ENCODE measurements at places on chromosomes 7 and 10.

- DNase-seq: no peak
Observed at GRCh38 chr7:72057796-72058195, 354.3 kb downstream of the CALN1 start.

GRCh38 chr10:123879606-123880257 is 11.9 kb downstream of the CPXM2 start:
- DNase-seq: no peak

- DNase-seq: no peak
Observed at GRCh38 chr7:141838581-141838980, 2.7 kb downstream of the PRSS37 start.

- DNase-seq: peak; percentile 91
Observed at GRCh38 chr7:114759347-114760062, 162.4 kb upstream of the MDFIC start.

DNA sequence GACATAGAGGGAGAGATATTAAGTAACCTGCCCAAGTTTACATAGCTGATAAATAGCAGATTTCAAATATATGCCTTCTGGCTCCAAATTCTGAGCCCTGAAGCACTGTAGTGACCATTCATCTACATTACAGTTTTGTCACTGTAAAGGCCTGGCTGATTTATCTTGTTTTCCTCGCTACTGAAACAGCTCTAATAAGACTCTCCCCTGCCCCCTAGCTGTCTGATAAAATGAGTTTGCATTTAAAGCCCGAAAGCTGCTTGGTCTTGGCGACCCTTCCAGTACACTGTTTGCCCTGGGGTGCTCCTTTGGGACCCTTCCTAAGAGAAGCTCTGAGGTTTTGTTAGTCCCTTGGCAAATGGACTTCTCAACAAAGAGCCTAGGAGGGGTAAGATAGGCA is 59.7 kb upstream of the RAB11FIP2 start:
- no peak for DNase-seq

DNA sequence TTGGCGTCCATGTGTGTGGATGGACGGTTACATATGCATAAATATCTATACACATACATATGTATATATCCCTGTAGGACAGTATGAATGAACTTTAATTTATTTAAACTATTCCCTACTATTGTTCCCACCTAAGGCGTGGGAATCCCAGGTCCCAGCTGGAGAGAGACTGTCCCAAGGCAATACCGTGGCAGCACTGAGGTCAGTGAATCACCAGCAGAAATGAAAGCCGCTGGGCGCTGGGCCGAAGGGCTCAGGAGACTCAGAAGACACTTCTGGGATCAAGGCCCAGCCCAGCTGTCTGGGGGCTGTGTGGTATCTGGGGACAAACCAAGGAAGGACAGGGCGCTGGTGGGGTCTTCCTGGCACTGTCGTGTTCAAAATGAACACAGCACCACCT is 49.6 kb upstream of the MYL10 start:
- DNase-seq: no peak

- no peak for DNase-seq
Observed at GRCh38 chr7:11133436-11133959, 159.8 kb downstream of the PHF14 start.

DNA sequence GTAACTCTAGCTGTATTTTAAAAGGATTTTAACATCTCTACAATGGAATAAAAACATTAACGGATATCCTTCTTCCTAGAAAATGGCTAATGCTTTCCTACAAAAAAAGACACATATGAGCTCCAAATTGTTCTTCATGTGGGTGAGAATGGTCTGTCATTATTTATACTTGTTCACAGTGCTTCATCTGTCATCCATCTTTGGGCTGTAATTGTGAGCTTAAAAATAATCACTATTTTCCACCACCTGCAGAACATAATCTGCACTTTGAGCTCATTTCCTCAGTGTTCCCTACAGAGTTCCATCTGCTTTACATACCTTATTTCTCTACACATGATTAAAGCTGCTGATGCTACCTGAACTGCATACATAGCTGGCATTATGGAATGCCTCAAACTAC is 979.1 kb upstream of the C7orf33 start:
- DNase-seq: no peak

DNA sequence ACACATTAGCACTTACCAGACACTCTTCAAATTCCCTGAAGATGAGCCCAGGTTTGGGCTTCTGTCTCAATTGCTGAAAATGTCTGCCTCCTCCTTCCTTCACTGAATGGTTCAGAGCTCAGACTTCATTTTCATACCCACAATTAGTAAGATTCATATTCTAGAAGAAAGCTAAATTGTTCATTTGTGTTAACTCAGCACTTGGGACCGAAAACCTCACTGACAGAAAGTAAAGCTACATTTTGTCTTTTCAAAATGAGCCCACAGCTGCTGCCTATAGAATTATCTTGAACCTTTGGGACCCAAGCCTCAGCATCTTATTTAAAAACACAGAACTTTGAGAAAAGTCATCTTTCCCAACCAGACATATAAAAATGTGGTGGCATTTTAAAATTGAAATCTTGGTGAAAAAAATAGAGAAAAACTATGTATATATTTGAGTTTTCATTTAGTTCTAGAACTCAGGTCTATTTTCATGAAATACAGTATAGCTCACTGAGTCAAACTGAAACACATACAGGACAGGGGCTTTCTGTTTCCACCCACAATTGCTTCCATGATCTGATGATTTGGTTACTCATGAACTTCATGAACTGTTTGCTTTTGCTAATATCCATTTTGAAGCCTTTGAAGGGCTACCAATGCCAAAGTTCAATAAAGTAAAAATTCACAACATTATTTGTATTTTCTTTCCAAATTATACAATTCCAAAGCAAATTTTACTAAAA is 119.1 kb upstream of the PFKP start:
- DNase-seq: no peak

- peak; percentile 70 for DNase-seq
Observed at GRCh38 chr7:27235387-27236311, 7.0 kb upstream of the EVX1 start.

DNA sequence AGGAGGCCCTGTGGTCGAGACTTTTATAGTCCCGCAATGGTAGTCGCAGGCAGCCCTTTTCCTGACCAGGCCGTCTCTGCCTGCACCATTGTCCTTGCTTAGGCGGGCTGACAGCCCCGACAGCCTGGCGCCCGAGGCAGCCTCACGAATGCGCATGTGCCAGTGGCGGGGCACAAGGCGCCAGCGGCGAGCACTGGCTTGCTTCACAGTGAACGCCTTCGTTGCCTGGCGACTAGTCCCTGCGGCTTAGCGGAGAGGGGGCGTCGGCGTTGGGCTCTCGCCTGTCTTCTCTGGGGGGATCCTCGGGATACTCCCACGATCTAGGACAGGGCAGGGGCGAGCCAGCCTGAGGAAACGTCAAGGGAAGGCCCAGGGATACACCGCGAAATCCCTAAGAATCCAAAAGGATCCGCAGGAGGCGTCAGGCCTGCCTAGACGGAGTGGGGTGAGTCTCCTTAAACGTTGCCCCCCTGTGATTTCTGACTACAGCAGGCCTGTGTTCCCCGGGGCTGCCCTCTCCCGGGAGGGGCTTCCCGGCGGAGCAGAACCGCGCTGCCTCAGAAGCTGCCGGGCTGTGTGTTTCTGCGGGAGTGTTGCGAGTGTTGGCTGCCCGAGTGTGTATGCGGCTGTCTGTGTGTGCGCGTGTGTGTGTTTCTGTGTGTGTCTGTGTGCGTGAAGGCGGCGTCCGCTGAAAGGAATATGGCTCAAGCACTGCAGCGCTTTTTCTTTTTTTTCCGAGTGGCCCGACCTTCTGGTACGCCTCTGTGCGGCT is 20.5 kb upstream of the ZNF273 start:
- no peak for DNase-seq

DNA sequence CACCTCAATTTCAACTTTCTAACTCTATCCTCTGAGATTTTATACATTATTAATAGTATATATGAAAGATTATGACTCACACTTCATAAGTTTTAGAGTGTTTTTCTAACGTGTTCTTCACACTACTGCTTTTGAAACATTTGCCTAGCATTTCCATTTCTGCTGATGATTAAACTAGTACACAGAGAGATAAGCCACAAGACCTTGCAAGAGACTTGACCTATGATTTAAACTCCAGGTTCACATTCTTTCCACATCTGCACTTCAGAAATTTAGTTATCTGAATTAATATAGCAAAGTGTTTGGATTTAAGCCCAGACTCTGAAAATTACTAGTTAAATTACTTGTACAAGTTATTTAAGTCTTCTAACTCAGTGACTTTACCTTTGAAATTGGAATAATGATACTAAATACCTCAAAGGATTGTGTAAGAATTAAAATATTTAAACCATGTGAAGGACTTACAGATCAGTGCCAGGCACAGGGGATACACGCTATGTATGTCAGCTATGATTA is 66.6 kb downstream of the PCLO start:
- DNase-seq: no peak

- DNase-seq: no peak
Observed at GRCh38 chr10:67612577-67613537, 83.1 kb downstream of the CTNNA3 start.

DNA sequence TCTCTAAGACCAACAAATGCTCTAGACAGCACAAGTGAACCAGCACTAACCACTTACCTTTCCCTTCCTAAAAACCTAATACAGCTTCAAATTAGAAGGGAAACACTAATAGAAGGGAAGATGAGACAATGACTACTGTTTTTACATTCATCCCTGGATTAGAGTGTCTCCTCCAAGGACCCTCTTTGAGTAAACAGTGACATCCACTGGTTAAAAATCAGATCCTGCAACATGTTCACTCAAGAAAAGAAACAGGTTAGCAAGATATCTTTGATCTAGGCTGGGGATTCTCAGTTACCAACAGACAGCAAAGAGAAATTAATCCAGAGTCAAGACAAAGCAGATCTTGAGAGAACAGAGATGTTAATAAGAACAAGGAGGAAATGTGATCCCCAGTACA is 177.7 kb upstream of the GHITM start:
- DNase-seq: no peak

GRCh38 chr7:85489498-85489897 is 302.6 kb upstream of the SEMA3D start:
- DNase-seq: no peak

DNA sequence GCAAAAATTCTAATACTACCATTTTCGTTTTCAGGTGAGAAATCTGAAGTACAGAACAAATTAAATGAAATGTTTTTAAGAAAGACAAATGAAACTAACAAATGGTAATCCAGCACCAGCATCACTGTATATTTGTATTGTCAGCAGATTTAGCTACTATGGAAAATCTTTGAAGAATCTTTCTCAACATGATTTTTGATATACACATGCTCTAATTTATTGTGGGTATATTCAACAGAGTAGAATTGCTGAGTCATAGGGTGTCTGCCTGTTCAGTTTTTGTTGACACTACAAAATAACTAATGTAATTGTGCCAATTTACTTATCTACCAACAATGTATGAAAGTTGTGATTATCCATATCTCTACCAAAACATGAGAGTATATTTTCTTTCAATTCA is 437.6 kb downstream of the PCDH15 start:
- DNase-seq: no peak

DNA sequence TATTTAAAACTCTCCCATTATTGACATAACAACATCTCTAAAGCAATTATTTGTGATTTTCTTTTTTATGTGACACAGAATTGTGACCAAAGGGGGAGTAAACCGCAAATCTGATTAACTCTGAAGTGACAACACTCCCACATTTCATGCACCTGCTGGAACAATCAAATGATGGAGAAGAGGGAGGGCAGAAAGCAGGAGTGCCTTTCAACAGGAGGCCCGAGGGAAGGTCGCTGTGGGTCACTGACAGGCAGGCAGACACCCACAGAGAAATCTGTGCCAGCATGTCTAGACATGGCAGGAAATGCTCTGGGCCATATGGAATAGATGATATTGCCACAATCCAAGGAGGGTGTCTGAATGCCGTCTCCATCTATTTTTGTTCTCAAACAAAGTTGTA is 247.3 kb downstream of the DOCK4 start:
- DNase-seq: peak; percentile 82

DNA sequence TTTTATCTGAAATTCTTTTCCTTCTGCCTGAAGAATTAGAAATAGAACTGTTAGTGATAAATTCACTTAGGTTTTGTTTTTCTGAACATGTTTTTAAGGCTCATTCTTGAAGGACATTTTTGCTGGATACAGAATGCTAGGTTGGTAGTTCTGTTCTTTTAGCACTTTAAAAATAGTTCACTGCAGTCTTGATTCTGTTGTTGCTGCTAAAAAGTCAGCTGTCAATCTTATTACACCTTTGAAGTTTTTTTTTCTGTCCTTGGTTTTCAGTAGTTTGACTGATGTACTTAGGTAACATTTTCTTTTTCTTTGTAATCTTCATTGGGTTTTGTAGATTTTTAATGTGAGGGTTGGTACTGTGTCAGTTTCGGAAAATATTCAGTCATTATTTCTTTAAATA is 48.7 kb downstream of the C1GALT1 start:
- no peak for DNase-seq

DNA sequence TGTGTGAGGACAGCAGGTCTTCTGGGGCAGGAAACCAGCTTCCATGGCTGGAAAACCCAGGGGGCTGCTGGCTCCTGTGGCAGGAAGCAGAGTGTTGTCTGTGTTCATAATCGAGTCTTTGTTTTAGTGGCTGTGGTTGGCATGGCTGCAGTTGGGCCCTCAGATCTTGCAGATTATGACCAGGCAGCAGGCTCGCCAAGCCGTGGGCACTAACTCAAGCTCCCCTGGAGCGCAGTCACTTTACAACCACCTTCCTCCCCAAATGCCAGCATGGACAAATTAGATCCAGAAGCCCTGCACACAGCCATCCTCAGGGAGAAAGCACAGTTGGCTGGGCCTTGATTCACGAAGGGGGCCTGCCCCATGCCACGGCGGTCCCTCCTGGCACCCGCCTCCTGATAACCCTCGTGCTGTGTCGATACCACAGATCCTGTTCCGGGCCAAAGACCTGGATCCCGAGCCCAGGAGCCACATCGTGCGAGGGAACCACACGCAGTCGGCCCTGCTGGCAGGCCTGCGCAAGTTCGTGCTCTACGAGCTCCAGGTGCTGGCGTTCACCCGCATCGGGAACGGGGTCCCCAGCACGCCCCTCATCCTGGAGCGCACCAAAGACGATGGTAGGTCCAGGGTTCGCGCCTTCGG is 552.5 kb upstream of the FOXK1 start:
- peak; percentile 12 for DNase-seq

DNA sequence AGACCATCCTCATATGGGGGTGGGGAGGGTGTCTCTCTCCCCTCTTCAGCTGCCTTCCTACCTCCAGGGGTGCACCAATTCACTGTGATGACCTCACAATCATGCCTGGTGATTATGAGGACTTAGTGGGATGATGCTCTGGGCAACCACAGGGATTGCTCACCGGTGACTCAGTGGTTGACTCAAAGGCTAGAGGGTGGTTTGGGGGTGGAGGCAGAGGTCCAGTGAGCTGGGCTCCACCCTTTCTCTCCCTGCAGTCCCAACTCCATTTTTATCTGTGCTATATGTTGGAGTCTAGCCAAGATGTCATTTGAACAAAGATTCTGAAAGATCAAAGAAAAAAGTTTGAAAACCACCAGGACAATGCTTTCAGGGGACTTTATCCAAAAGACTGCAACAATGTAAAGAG is 286.9 kb downstream of the KCNMA1 start:
- DNase-seq: no peak

DNA sequence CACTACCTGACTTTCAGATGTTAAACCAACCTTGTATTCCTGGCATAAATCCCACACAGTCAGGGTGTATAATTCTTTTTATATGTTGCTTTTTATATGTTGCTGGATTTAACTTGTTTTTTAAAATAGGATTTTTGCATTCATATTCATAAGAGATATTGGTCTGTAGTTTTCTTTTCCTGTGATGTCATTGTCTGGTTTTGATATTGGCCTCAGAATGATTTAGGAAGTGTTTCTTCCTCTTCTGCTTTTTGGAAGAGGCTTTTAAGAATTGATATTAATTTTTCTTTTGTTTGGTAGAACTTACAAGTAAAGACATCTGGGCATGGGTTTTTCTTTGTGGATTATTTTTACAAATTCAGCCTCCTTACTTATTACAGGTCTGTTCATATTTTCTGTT is 93.1 kb downstream of the CARD11 start:
- DNase-seq: no peak
